ENCODE measurements at places on chromosomes 5 and 9.

GRCh38 chr9:72412483-72413040 is 47.6 kb upstream of the ZFAND5 start:
- DNase-seq, result no peak

GRCh38 chr9:13750061-13750460 is 470.6 kb upstream of the MPDZ start:
- no peak for DNase-seq

- DNase-seq, result no peak
Observed at GRCh38 chr9:99515895-99516656, 294.0 kb downstream of the SEC61B start.

DNA sequence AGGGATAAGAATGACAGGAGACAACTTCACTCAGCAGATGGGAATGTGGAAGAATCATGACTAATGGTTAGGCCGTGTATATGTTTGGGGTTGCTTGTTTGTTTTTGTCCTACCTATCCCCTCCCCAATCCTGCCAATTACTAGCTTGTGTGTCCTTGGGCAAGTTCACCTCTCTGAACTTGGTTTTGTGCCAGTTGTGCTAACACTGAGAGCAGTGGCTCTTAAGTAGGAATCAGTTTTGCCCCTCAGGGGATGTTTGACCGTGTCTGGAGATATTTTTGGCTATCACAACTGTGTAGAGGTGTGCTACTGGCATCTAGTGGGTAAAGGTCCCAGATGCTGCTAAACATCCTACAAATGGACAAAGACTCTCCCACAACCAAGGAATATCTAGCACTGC is 287.0 kb downstream of the DMRT2 start:
- no peak for DNase-seq
